NCI-H1105 treated with DMSO at 0.1 percent for 48 hours (cell line): ENCODE measurements at places on chromosomes 4 and X.

GRCh38 chr4:20528508-20528907 is 171.8 kb upstream of the PACRGL start:
- DNase-seq = no peak

DNA sequence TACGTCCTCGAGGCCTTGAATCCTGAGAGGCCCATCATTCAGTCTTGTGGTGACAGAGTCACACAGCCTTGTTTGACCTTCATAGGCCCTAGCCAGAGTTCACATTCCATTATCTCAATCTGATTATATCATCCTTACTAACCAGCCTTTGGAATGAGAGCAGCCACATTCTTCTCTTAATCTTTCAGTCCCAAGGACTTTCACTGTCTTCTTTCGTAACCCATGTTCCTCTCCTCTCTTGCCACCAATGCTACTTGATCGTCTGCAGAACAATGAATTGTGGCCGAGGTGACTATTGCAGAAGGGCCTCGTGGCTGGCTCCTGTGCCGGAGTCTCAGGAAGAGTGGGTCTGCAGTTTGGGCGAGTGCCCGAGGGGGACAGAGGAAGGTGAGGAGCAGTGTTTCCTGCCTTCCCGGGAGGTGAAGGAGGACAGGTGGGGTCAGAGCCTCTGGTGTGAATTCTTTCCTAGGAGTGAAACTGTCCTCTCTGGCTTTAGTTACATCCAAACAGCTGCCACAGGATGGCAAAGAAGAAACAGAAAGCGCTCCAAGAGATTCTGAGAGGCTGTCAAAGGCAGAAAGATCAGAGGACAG is 94.6 kb downstream of the LIMCH1 start:
- DNase-seq = no peak

GRCh38 chrX:29787656-29788055 is 427.7 kb upstream of the MAGEB2 start:
- DNase-seq = no peak

DNA sequence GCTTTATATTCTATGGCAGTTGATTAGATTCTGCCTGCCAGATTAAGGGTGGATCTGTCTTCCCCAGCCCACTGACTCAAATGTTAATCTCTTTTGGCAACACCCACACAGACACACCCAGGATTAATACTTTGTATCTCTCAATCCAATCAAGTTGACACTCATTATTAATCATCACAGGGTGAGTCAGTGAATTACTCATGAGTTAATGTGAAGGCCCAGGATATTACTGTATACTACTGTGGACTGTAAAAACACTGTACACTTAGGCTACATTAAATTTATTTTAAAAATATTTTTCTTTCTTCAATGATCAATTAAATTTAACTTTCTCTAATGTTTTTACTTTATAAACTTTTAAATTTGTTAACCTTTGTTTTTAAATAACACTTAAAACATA is 87.7 kb downstream of the NAP1L3 start:
- DNase-seq = no peak

DNA sequence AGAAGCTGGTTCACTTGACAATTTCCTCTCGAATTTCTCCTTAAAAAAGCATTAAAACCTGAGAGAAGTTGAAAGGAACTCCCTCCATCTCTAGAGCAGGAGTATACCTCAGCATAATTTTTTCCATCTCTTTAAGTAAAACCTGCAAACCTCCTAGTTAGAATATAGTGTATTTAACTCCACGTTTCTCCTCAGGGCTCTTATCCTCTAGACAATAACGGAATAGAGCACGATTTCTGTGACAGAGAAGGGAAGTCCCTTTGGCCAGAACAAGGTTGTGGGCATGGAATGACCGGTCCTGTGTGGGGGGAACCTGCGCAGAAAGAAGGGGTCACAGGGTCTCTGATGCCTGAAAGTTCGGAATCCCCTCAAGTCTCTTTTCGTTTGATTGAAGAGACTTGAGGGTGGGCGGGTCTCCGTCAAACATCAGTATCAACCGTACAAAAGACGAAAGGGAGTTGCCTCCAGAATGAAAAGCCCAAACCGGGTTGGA is 697 bp downstream of the ZNF280C start:
- DNase-seq = peak; percentile 12

GRCh38 chrX:73683236-73683859 is 120.4 kb downstream of the CHIC1 start:
- DNase-seq = no peak

DNA sequence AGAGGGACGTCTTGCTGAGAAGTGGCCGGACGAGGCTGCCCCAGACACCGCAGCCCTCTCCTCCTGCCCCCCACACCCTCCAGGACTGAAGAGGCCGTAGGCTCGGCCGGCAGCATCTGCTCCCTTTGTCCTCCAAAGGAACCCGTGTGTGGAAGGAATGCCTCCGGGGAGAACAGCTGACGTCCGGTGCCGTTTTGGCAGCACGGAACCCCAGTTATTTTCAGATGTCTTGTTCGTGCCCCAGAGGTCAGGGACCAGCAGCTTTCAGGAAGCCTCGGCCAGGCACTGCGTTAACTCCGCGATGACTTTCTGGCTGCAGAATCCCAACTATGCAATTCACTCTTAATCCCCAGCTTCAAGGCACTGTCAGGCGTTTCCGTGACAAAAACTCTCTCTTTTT is 10.9 kb upstream of the PPP2R3B start:
- no peak for DNase-seq

- DNase-seq = no peak
These were observed 7.0 kb downstream of the CYBB start for GRCh38 chrX:37786624-37787422.

DNA sequence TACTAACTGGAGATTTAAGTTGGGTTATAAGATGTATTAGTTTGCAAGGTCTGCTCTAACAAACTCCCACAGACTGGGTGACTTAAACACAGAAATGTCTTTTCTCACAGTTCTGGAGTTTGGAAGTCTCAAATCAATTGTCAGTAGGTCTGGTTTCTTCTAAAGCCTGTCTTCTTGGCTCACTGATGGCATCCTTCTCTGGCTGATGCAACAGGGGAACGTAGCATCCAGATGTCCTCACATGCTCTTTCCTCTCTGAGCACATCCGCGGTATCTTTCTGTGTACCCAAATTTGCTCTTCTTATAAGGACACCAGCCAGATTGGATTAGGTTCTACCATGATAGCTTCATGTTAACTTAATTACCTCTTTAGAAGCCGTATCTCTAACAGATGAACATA is 63.2 kb upstream of the BMP3 start:
- DNase-seq = no peak

DNA sequence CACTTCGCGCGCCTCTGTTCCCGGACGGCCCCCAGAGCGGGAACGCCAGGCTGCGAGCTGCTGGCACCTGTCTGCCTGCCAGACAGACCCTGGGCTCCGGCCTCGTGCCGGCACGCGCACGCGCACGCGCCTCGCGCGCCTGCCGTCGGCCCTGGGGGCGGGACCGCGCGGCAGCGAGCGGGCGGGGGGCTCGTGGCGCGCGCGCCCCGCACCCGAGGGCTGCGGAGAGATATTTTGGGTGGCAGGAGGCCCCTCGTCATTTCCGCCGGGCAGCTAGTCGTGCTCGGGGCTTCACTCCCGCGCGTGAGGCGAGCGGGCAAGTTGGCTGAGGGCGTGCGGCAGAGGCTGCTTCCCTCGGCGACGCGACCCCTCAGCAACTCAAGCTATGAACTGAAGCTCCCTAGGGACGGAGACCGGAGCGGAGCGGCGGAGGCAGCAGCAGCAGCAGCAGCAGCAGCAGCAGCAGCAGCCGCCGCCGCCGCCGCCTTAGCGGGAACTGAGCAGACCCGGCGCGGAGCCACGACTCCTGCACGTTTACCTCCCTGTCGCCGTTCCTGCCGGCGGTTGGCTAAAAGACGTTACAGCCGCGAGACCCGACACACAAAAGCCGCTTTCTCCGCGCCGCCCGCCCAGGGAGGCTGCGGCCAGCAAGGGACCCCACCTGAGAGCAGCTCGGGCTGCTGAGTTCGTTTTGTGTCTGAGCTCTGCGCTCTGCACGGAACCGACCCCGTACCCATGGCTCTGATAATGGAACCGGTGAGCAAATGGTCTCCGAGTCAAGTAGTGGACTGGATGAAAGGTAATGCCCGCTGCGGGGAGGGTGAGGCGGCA is at the start of gene CNKSR2:
CNKSR2 (plus strand) TSS at position 256 of the 831 bp plus-strand sequence; CDS start at position 736, 480 bp downstream.
- DNase-seq = peak; percentile 82

- no peak for DNase-seq
These were observed 5.6 kb downstream of the PAK3 start for GRCh38 chrX:111101580-111101979.

DNA sequence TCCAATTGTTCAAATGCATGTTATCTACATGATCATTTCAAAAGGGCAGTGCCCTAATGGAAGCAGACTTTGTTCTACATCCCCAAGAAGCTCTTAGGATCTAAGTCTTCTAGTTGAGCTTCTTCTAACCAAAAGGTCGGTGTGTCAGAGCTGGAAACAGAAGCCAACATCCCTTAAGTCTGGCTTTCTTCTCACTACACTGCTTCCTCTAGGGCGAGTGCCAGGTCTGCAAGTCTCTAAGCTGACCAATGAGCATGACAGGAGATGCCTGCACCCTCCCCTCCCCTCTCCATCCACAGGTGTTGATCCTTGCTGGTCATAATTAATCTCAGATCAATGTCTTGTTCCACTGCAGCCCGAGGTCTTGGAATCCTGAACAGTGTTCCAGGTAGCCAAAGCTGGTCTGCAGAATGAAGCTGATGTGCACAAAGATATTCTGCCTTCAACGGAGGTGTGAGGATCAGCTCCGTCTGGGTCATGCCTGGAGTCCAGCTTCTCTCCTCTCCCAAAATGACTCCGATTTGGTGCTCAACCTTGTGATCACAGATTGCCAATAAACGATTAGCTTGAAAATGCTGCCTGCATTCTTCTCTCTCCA is 44.1 kb downstream of the WDR1 start:
- DNase-seq = no peak

DNA sequence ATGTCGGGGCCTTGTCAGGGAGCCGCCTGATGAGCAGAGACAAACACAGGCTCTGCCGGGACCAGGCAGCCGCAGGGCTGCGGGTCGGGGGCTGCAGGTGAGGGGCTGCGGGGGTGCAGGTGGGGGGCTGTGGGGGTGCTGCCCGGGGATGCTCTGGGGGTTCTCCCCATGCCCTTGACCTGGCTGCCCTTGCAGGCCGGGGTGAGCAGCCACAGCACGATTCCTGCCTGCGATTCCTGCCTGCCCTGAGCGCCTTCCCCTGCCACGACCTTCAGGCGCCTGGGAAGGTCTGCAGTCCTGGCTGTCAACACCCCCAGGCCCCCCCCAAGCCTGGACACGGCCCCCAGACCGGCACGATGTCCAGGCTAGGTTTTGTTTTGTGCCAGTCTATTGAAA is 106.3 kb downstream of the FAM53A start:
- DNase-seq = no peak

DNA sequence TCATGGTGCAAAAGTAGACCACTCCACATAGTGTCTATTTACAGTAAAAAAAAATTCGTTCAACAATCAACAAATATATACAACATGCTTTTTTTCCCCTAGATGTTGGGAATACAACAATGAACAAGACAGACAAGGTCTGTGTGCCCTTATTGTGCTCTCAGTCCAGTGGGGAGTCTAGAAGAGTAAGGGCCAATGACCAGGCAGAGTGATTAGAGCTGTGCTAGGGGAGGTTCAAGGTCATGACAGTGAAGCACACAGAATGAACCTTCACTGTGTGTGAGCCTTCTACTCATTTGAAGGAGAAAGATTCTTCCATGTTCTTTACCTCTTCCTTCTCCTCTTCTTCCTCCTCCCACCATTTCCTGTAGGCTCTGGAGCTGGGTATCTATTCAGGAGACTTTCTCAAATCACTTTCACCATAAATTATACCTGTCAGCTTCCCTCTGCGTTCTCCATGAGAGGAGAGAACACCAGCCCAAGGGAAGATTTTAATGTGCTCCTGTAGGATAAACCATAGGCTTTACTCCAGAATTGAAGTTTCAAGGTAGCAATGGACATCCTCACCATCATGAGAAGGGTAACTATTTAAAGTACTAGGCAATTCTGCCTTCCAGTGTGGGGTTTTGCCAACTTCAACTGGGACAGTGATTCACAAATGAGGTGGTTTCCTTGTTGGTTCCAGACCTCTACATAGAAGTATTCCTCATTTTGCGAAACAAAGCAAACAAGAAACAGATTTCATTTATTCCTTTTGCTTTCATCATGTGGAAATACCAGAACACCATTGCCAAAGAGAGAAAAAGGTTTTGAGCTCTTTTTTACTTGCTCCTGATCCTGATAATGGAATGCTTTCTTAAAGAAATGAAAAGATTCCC is 246.9 kb upstream of the GPC4 start:
- no peak for DNase-seq

- peak; percentile 35 for DNase-seq
These were observed 67.2 kb downstream of the SLIT2 start for GRCh38 chr4:20318909-20319277.

DNA sequence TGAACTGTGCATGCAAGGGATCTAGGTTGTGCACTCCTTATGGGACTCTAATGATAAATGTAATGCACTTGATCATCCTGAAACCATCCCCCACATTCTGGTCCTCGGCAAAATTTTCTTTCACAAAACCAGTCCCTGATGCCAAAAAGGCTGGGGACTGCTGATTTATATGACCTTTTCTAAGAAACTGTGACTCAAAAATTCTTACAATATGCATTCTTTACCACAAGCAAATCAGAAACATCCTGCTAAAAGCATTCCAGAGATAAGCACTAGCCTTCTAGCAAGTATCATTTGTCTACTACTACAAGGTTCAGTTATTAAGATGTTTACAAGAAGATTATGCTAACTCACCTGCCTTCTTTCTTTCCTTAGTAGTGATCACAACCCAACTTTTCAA is 166.5 kb upstream of the PCDH7 start:
- no peak for DNase-seq

GRCh38 chrX:150211988-150212387 is 151.1 kb upstream of the MAMLD1 start:
- DNase-seq = no peak

DNA sequence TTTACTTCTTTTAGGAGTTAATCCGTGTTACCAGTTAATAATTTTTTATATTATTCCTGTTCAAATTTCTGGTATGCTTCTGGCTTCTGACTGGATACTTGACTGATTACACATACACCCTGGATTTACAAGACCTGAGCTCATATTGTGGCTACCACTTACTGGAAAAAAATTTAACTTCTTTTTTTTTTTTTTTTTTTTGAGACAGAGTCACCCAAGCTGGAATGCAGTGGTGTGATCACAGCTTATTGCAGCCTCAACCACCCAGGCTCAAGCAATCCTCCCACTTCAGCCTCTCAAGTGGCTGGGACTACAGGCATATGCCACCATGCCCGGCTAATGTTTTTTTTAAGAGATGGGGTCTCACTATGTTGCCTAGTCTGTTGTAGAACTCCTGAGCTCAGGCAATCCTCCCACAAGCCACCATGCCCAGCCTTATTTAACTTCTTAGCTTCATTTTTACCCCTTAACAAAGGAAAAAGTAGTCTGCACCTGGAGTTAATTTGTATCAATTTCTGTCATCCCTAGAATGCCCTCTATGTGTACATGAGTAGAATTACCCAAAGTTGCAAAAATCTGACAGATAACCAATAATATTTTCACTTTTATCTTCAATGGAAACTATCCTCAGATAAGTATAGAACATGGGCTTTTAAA is 50.3 kb downstream of the TMEM165 start:
- no peak for DNase-seq

DNA sequence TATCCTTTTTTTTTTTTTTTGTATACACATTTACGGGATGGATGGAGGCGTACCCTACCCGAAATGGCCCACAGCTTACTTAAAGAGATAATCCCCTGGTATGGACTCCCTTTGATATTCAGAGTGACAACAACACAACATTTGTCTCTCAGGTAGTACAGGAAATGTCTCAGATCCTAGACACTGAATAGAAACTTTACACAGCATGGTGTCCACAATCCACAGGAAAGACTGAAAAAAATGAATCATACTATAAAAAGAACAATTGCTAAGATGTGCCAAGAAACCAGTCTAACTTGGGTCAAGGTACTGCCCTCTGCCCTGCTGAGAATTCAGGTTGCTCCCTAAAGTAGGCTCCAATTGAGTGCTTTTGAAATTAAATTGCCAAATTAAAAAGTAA is 100.8 kb upstream of the LANCL3 start:
- DNase-seq = no peak
